ENCODE measurements at places on chromosomes 11 and 22.

GRCh38 chr11:37107415-37107814 lies 509.4 kb upstream of the RAG2 start:
- no peak for DNase-seq

- DNase-seq = no peak
Observed at GRCh38 chr11:2092956-2093412, 46.2 kb downstream of the IGF2 start.

DNA sequence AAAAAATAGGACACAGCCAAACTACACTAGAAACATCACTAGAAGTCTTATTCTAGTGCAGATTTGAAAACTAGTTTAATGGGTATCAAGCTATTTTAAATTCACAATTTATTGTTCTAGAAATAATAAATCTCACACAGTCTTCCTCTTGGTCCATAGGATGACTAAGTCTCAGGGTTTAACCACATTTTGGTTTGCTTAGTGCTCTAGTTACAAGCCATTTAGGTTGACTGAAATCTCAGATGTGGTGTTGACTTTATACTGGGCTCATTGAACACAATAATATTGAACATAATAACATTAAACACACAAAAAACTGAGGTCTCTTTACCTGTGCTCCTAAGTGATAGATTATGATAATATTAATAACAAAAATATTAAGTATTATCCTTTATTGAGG lies 760.3 kb upstream of the CCDC179 start:
- DNase-seq = no peak

- DNase-seq = peak; percentile 74
Observed at GRCh38 chr11:72240461-72241290, 3.3 kb downstream of the PHOX2A start.

DNA sequence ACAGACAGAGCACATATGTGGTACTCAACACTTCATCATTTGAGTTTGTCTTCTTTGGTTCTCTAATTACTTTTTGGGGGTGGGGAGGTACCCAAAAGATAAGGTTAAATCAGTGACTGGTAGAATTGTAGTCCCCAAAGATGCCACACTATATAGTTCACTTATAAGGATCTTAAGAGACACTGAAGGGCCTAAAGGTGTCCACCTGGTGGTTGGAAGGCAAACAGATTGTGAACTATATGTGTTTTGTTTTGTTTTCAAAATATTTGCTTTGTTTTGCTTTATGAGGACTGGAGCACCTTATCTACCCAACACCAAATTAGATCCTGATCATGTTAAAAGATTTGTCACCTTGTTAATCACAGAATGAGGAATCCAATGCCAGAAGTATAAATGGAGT lies 136.1 kb downstream of the DCDC1 start:
- DNase-seq = no peak

- no peak for DNase-seq
Observed at GRCh38 chr11:107337917-107338316, 119.7 kb downstream of the CWF19L2 start.

DNA sequence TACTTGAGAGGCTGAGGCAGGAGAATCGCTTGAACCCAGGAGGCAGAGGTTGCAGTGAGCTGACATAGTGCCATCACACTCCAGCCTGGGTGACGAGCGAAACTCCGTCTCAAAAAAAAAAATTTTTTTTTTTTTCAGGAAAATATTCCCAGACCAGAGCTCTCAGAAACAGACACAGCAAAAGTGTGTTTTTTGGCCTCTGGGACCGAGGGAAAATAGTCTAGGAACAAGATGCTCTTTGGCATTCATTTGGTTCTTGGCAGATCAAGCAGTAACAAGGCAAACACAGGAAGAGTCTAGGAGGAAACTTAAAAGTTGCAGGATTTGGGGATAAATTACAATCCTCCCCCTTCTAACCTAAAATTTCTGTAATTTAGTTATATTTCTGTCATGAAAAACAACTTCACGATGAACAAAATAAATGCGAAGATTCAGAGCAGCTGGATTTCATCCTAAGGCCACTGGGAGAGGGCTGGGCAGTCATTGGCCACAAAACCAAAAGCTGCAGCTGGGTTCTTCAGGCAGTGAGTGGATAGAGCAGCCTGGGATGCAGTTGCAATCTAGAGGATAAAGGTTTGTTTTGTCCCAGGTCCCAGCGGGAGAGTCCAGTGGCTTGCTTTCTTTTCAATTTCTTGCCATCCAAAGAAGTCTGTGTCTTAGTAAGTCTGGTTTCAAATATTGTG lies 19.7 kb downstream of the ATG16L2 start:
- DNase-seq = no peak

DNA sequence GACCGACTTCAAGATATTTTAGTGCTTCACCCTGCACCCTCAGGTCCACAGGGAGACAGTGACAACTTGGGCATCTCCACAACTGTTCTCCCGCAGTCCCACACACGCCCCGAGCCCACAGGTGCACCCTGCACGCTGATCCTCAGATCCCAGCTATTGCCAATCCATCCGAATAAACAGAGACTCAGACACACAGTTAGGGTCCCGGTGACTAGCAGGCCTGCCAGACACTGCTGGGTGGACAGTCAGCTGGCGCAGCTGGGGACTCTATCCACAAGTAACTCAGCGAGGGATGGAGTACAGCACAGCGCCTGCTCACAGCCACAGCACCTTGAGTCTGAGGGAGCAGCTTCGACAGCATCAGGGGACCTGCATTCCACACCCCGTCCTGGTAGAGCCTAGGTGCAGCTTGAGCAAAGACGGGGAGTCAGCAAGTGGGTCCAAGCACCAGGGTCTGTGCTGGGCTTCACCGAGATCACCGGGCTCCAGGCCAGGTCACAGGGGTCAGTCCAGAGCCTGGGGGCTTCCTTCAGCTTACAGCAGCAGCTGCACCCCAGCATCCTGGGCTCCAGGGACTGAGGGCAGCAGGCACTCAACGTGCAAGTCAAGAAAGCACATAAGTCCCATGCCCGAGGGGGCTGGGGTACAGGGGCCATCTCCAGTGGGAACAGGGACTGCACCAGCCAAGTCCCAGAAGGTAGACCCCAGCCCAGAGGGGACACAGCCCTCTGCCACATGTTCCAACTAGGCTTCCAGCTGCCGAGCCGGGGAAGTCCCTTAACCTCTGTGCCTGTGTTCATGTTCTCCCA lies 7.6 kb downstream of the RPL3 start:
- DNase-seq = no peak

- peak; percentile 36 for DNase-seq
Observed at GRCh38 chr11:69635804-69636511, 5.0 kb upstream of the CCND1 start.

DNA sequence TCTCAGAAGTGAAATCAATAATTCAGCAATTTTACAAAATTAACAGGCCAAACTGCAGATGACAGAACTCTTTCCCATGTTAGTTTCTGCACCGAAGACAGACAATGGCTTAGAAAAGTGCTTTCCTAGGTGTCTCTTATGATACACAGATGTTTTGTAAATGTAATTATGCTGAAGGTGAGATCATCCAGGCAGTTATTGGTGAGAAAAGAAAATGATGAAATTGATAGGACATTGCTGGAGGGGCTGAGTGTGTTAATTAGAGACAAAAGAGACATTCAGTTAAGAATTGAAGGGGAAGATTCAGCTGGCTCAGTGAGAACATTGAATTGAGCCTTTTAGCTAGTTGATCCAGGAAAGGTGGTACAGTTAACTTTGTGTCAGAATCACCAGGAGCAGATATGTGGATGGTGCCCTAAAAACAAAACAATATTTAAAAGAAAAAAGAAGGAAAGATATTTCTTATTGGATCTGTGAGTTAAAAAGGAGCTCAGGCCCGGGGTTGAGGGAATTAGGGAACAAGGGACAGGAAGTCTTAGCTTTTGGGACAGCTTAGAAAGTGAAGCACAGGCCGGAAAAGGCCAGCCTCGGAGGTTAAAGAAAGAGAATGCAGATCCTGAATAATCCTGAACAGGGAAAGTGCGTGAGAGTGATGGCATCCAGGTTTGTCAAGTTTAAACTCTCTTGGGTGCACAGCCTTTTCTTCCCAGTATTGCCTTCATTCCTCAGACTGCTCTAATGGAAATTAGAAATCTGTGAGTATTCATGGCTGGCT lies 16.9 kb downstream of the ARHGAP42 start:
- no peak for DNase-seq

DNA sequence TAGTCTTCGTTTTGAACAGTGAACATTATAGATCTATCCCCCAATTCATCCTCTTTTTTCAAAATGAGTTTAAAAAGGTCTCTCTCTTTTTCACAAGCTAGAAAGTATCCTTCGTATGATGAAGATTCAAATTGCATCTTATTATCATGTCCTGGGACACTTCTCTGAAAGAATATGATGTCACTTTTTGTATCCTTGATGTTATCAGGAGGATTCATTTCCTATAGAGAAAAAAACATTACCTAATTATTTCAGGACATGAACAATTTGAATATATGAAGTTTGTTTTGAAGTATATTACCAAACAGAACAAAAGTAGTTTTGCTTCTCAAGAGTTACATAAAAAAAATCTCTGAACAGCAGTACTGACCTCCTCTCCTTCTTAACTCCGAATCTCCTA lies 20.3 kb downstream of the IL18 start:
- DNase-seq = no peak

DNA sequence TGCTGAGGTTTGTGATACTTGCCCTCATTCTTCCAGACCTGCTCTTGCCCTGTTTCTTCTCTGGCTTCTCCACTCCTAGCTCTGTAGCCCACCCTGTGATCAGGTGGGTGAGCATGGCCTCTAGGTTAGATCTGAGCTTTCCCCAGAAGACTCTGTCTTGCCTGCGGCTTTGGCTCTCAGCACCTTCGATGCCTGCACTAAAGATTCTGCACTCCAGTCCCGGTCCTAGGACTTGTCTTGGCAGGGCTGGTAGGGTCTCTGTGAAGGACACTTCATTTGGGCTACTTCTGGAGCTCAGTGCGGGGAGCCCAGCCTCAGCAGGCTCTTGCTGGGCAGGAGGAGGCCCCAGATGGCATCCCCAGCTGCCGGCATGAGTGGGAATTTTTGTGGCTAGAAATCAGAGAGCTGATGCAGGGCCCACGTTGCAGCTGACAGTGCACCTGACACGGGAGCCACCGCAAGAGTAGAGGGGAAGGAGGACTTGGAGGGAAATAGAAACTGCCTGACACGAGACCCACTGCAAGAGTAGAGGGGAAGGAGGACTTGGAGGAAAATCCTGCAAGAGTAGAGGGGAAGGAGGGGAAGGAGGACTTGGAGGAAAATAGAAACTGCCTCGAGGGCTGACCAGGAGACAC lies 226.9 kb upstream of the B3GAT1 start:
- no peak for DNase-seq
